ENCODE measurements at places on chromosomes 11 and 22. TPM values are rescaled to one million over a fixed set of nuclear protein-coding genes. Genes with fewer than 3 reads are reported as not detected.

The RFPL1 gene
- not detected for total RNA-seq

The EIF3F gene
- total RNA-seq: 209 TPM

The PDGFB gene
- 3.9 TPM for total RNA-seq

The KRTAP5-7 gene
- total RNA-seq: not detected

The EXPH5 gene
- total RNA-seq: 4.5 TPM

The HBG1 gene
- total RNA-seq: not detected

The PSMA1 gene
- total RNA-seq: 130 TPM

The SMIM38 gene
- not detected for total RNA-seq

The OR6A2 gene
- 0.92 TPM for total RNA-seq

The BEST1 gene
- total RNA-seq: 2.7 TPM

The C22orf15 gene
- not detected for total RNA-seq

The TMEM86A gene
- 6.6 TPM for total RNA-seq

The USP2 gene
- 4.3 TPM for total RNA-seq

The DNHD1 gene
- total RNA-seq: 16.8 TPM

The CCDC134 gene
- 18.8 TPM for total RNA-seq

The OTUB1 gene
- 89.0 TPM for total RNA-seq

The RASGRP2 gene
- 5.3 TPM for total RNA-seq

The PTPN5 gene
- 0.44 TPM for total RNA-seq

The E2F8 gene
- not detected for total RNA-seq

The JHY gene
- total RNA-seq: 10.0 TPM

The ENTHD1 gene
- not detected for total RNA-seq

The TMEM121B gene
- not detected for total RNA-seq

The CASP4 gene
- total RNA-seq: 26.0 TPM

The MMP8 gene
- total RNA-seq: 0.24 TPM

The TSGA10IP gene
- total RNA-seq: not detected

The TREH gene
- not detected for total RNA-seq

The HTR3A gene
- total RNA-seq: not detected

The OR51E2 gene
- not detected for total RNA-seq

The OR51D1 gene
- not detected for total RNA-seq

The OR52N4 gene
- not detected for total RNA-seq

The HBB gene
- total RNA-seq: 10.5 TPM

The SF3A1 gene
- 52.8 TPM for total RNA-seq

The MYO7A gene
- 5.6 TPM for total RNA-seq

The HOATZ gene
- not detected for total RNA-seq

The GVQW3 gene
- total RNA-seq: 2.8 TPM

Data from thyroid gland (tissue), 4 donors.